Uterine smooth muscle cell (primary cell): ENCODE measurements at places on chromosomes 13 and 19. TPM values are rescaled to one million over a fixed set of nuclear protein-coding genes. Genes with fewer than 3 reads are reported as not detected.

Gene ANKLE1
- total RNA-seq, result 0.44 and 1.00 TPM in 2 replicates

Gene ZNF177
- 0.89 and 2.9 TPM in 2 replicates for total RNA-seq

Gene ACER1
- not detected in 2 replicates for total RNA-seq

Gene KLK15
- not detected in 2 replicates for total RNA-seq

Gene ZNF571
- total RNA-seq, result 1.4 and 2.2 TPM in 2 replicates

Gene PNMA8C
- total RNA-seq, result 0.25 and 0.33 TPM in 2 replicates

Gene ZFP30
- total RNA-seq, result 19.4 and 22.1 TPM in 2 replicates

Gene OR10H1
- total RNA-seq, result not detected in 2 replicates

Gene COMMD6
- total RNA-seq, result 17.7 and 57.1 TPM in 2 replicates

Gene F7
- not detected in 2 replicates for total RNA-seq

Gene PGLYRP2
- total RNA-seq, result not detected in 2 replicates

Gene KANK3
- total RNA-seq, result 0.25 and 0.33 TPM in 2 replicates

Gene CPB2
- total RNA-seq, result not detected in 2 replicates

Gene ZMYM5
- total RNA-seq, result 14.4 and 15.9 TPM in 2 replicates

Gene CATSPERD
- not detected in 2 replicates for total RNA-seq

Gene WASF3
- 7.6 and 10.2 TPM in 2 replicates for total RNA-seq

Gene PROSER3
- 6.1 and 7.9 TPM in 2 replicates for total RNA-seq

Gene CRX
- total RNA-seq, result not detected in 2 replicates

Gene TNNI3
- not detected in 2 replicates for total RNA-seq

Gene TEX101
- total RNA-seq, result not detected in 2 replicates

Gene CEACAM8
- not detected in 2 replicates for total RNA-seq

Gene DGKH
- 12.5 and 18.7 TPM in 2 replicates for total RNA-seq

Gene EIF3K
- 371 and 436 TPM in 2 replicates for total RNA-seq

Gene CXCL17
- not detected in 2 replicates for total RNA-seq

Gene UNC13A
- total RNA-seq, result 0.44 and 1.1 TPM in 2 replicates

Gene IRGC
- not detected in 2 replicates for total RNA-seq

Gene GRIN3B
- total RNA-seq, result 0.50 TPM in 1 of 2 replicates, not detected in the other

Gene ATP8B3
- total RNA-seq, result 1.9 and 2.7 TPM in 2 replicates

Gene MEX3D
- total RNA-seq, result 50.2 and 50.7 TPM in 2 replicates

Gene ZNF575
- total RNA-seq, result 0.11 and 0.37 TPM in 2 replicates

Gene LILRA6
- total RNA-seq, result not detected in 2 replicates

Gene CCDC106
- 2.5 and 8.5 TPM in 2 replicates for total RNA-seq

Gene FCHO1
- total RNA-seq, result 0.33 and 1.00 TPM in 2 replicates

Gene KMT5C
- 6.5 and 12.1 TPM in 2 replicates for total RNA-seq
